ENCODE measurements at places on chromosomes 5 and 9. TPM values are rescaled to one million over a fixed set of nuclear protein-coding genes. Genes with fewer than 3 reads are reported as not detected.

The TRAF1 gene
- 1.9 TPM for total RNA-seq

- H3K4me1 ChIP-seq, result peaks cover 40% of the 10 kb centered on the region
- no peak for DNase-seq
- H3K36me3 ChIP-seq, result peaks cover 17% of the 10 kb centered on the region
- peaks cover 10% of the 10 kb centered on the region for H3K27me3 ChIP-seq
These were observed 2.3 kb downstream of the CLTA start for GRCh38 chr9:36193023-36193422.

DNA sequence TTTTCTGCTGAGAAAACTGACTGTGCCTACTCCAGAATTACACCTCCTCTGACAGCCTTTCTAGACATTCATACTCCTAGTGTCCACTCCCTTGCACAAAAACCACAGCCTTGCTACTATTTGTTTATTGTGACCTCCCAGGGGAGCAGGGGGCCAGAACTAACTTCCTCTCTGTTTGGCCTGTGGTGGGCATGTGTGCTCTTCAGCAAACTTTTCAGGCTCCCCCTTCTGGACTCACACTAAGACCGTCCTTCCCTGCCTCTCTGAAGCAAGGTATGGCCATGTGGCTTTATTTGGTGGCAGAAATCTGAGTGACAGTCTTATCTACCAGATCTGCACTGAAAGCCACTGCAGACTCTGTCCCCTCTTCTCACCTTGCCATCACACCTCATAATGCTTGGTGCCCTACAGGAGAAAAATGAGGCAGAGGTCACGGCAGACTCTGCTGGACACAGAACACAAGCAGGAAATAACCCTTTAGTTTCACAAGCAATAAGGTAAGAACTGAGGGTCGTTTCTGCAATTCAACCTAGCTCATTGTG lies 28.2 kb downstream of the LIFR start:
- peaks cover 15% of the 10 kb centered on the region for H3K36me3 ChIP-seq
- no peak for DNase-seq
- no peak overlapping the region for H3K4me3 ChIP-seq
- H3K27ac ChIP-seq, result no peak overlapping the region
- H3K27me3 ChIP-seq, result no peaks in the 10 kb centered on the region

DNA sequence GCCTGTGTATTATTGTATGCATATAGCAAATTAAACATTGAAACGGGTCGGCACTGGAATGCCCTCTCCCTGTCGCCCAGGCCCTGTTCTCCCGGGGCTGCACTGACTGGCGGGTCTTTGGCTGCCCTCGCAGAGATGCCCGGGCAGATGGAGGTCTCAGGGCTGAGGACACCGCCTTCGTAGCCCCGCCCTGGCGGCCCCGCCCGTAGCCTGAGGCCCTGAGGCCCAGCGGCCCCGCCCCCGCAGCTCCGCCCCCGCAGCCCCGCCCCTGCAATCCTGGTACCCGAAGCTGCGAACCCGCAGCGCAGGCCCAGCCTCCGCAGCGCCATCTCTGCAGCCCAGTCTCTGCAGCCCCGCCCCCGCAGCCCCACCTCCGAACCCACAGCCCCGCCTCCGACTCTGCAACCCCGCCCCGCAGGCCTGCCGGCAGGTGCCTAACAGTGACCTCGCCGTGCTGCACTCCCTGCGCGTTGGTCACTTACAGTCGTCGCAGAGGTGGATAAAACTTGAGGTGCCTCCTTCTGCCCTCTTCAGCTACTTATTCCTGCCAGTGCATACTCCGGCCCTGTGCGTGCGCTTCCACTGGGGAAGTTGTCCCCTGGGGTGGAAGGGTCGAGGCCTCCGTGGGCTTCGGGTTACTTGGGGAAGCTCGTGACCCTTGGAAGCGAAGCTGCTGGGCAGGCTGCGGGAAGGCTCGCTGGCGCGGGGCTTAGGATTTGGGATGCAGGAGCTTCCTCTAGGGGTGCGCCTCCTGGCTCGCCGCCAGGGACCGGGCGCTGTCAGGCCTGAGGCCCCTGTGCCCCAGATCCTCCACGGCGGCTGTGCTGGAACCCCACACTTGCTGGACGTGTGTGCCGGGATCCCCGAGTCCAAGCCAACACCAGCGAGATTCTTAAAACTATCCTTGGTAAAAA lies 72.3 kb downstream of the ICE1 start:
- peaks cover 21% of the 10 kb centered on the region for H3K27me3 ChIP-seq

DNA sequence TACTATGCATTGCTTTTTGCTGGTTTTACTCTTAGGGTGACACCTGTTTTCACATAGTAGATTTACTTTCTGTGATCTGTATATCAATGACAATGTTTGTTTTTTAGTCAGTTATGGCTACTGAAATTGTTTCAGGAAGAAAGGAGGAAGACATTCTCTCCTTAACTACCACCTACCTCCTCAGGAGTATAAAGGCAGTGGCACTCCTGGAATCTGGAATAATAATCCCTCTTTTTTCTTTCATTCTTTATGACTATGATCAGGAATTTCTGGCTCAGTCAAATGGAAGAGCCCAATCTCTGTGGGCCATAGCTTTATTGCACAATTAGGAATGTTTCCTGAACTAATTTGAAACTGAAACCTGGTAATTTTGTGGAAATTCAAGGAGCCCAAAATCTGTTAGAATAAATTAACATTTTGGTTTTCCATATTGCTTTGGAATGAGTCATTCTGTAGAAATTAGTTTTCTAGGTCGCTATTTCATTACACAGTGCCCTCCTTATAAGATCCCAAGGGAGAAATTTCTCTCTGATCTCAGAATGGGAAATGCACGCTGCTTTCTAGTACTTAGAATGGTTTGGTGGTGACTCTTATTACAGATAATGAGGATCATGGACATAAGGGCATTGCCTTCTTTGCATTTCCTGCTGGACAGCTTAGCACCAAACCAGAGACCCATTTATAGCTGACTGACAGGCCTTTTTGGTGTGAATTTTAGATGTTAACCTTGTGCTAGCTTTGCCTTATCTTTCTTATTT lies 95.3 kb upstream of the VLDLR start:
- H3K27ac ChIP-seq, result no peak overlapping the region
- H3K36me3 ChIP-seq, result peaks cover 4% of the 10 kb centered on the region
- H3K27me3 ChIP-seq, result no peaks in the 10 kb centered on the region

DNA sequence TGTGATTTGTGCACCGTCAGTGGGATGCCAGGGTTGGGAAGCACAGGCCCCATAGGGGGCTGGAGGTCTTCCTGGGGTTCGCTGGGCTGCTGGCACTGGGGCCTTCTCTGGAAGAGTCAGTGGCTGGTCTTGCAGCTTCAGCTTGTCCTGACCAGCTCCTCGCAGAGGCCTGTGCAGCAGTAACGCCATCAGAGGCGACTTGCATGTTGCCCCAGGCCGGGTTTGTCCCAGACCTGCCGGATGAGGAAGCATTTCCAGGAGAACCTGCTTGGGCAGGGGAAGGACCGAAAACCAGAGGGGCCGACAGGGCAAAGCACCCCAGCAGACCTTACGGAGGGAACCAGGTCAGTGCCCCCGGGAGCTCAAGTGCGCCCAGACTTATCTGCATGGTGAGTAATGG lies 54.7 kb upstream of the IRX2 start:
- H3K27me3 ChIP-seq, result peaks cover 18% of the 10 kb centered on the region
- H3K27ac ChIP-seq, result no peak overlapping the region
- peaks cover 10% of the 10 kb centered on the region for H3K4me1 ChIP-seq
- H3K4me3 ChIP-seq, result no peak overlapping the region
- H3K36me3 ChIP-seq, result no peaks in the 10 kb centered on the region
